Endothelial cell of umbilical vein (primary cell): ENCODE measurements at places on chromosomes 6 and 20. TPM values are rescaled to one million over a fixed set of nuclear protein-coding genes. Genes with fewer than 3 reads are reported as not detected.

GRCh38 chr6:12613811-12614210 is 102.8 kb upstream of the PHACTR1 start:
- no peak for DNase-seq
- H3K36me3 ChIP-seq = no peaks in the 10 kb centered on the region
- H3K4me1 ChIP-seq = peaks cover 6% of the 10 kb centered on the region
- H3K4me3 ChIP-seq = no peak overlapping the region
- H3K27ac ChIP-seq = no peak overlapping the region

DNA sequence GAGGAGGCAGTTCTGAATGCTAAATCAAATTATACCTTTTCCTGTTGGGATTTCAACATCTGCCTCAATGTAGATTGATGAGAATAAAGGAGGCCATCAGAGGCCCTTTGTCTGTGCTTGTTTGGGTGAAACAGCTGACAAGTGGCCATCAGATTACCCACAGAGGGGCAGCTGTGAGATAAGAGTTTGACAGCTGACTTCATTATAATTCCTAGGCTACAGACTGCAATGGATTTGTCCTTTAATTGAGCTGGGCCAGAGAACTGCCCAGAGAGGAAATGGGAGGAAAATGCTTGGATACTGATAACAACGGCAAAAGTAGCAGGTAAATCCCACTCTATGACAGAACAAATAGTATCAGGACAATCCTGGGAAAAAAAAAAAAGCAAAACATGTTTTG is 649.4 kb downstream of the HDGFL1 start:
- H3K36me3 ChIP-seq = no peaks in the 10 kb centered on the region
- H3K4me3 ChIP-seq = no peak overlapping the region
- no peaks in the 10 kb centered on the region for H3K4me1 ChIP-seq
- peak; percentile 29 for DNase-seq
- no peaks in the 10 kb centered on the region for H3K27me3 ChIP-seq
- H3K27ac ChIP-seq = no peak overlapping the region

The RIOK1 gene
- 19.7 and 21.4 TPM in 2 replicates for total RNA-seq

GRCh38 chr6:33746036-33746600 is 587 bp downstream of the IP6K3 start:
- H3K27ac ChIP-seq = no peak overlapping the region
- DNase-seq = no peak
- H3K4me3 ChIP-seq = no peak overlapping the region
- peaks cover 9% of the 10 kb centered on the region for H3K27me3 ChIP-seq

The GINS1 gene
- total RNA-seq = 19.4 and 26.3 TPM in 2 replicates

GRCh38 chr6:25411316-25411950 is 132.3 kb downstream of the CARMIL1 start:
- H3K4me3 ChIP-seq = no peak overlapping the region
- no peak overlapping the region for H3K27ac ChIP-seq
- H3K36me3 ChIP-seq = no peaks in the 10 kb centered on the region
- no peaks in the 10 kb centered on the region for H3K4me1 ChIP-seq
- H3K27me3 ChIP-seq = no peaks in the 10 kb centered on the region
- DNase-seq = no peak

The TREML2 gene
- not detected in 2 replicates for total RNA-seq

- no peak for DNase-seq
- peaks cover 3% of the 10 kb centered on the region for H3K4me1 ChIP-seq
- H3K27me3 ChIP-seq = no peaks in the 10 kb centered on the region
- peaks cover 15% of the 10 kb centered on the region for H3K36me3 ChIP-seq
- H3K27ac ChIP-seq = no peak overlapping the region
- no peak overlapping the region for H3K4me3 ChIP-seq
These were observed 9.2 kb downstream of the FRS3 start for GRCh38 chr6:41770381-41771057.

- no peak for DNase-seq
- peaks cover 15% of the 10 kb centered on the region for H3K4me1 ChIP-seq
- H3K27ac ChIP-seq = no peak overlapping the region
- no peaks in the 10 kb centered on the region for H3K36me3 ChIP-seq
These were observed 127.6 kb downstream of the KIF13A start for GRCh38 chr6:17859846-17860245.
